ENCODE measurements at places on chromosomes 2 and 18.

DNA sequence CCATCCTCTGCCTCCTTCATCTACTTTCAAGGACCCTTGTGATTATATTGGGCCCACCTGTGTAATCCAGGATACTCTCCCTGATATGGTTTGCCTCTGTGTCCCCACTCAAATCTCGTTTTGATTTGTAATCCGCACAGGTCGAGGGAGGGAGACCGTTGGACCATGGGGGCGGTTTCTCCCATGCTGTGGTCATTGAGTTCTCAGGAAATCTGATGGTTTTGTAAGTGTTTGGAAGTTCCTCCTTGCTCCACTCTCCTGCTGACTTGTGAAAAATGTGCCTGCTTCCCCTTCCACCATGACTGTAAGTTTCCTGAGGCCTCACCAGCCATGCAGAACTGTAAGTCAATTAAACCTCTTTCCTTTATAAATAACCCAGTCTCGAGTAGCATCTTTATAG, 42.0 kb upstream of the EML6 start:
- no peak for DNase-seq

- DNase-seq, result no peak
These were observed 249.8 kb downstream of the NYAP2 start for GRCh38 chr2:225649274-225649673.

DNA sequence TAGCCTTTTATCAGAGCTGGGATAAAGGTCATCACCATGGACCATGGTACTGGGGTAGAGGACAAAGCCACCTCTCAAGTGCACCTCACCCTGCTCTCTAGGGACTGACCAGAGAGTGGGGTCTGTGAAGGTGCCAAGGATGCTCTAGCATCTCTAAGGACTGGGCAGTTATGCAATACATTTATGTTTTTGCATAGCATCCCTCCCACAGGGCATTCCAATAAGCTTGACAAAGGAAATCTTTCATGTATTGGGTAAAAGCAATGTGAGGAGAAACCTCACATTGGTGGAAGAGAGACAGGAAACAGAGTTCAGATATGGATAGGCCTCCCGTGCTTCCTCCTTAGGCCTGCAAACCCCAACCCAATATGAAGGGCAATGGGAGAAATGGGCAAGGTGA, 31.6 kb downstream of the STK39 start:
- no peak for DNase-seq

DNA sequence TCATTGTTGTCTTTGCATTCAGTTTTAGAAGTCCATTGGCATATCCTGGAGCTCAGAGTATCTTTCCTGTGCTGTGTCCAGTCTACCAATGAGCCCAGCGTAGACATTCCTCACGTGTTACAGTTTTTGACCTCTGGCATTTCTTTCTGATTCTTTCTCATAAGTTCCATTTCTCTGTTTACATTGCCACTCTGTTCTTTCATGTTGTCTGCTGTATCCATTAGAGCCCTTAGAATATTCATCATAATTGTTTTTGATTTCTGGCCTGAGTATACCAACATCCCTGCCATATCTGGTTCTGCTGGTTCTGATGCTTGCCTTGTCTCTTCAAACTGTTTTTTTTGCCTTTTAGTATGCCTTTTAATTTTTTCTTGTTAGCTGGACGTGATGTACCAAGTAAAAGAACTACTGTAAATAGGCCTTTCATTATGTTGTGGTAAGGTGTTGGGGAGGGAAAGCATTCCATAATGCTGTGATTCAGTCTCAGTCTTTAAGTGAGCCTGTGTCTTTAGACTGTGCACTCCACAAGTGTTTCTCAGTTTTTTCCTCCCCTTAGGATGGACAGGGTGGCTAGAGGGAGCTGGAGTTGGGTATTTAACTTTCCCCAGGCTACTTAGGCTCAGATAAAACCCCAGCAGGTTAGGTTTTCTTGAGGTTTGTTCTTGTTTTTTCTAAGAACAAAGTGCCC, 35.6 kb downstream of the CEP192 start:
- no peak for DNase-seq

GRCh38 chr18:39976771-39977170, 1978.3 kb upstream of the PIK3C3 start:
- no peak for DNase-seq

- DNase-seq, result no peak
These were observed 48.5 kb upstream of the DOCK10 start for GRCh38 chr2:225090746-225091145.

GRCh38 chr2:69615078-69615625, 28.4 kb downstream of the AAK1 start:
- no peak for DNase-seq

DNA sequence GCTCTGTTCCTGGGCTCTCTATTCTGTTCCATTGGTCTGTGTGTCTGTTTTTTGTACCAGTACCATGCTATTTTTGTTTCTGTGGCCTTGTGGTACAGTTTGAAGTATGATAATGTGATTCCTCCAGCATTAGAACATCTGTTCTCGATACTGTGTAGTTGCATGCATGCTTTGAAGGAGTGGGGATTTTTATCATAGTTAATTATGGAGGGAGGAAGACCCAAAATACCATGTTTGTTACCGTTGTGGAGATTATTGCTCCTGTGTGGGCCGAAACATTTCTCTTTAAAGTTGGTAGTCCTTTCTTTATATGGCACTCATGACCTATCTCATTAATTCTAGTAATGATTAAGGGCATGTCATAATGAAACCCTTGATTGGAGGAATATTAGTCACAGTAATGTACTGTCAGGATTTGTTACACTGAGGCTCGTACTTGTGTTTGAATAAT, 87.6 kb downstream of the TTC27 start:
- DNase-seq, result no peak

DNA sequence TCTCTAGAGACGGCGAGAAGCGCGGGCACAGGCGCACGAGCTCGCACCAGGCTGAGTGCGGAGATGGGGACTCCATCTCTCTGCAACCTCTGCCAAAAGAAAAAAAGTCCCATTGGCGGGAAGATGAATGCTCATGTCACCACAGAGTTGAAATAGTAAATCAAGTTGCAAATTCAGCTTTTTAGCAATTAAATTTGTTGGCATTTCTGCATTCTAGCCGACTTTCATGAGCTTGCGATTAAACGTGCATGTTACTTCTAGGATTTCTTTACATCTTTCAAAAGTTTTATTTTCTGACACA, 588 bp downstream of the CHAC2 start:
- peak; percentile 44 for DNase-seq

DNA sequence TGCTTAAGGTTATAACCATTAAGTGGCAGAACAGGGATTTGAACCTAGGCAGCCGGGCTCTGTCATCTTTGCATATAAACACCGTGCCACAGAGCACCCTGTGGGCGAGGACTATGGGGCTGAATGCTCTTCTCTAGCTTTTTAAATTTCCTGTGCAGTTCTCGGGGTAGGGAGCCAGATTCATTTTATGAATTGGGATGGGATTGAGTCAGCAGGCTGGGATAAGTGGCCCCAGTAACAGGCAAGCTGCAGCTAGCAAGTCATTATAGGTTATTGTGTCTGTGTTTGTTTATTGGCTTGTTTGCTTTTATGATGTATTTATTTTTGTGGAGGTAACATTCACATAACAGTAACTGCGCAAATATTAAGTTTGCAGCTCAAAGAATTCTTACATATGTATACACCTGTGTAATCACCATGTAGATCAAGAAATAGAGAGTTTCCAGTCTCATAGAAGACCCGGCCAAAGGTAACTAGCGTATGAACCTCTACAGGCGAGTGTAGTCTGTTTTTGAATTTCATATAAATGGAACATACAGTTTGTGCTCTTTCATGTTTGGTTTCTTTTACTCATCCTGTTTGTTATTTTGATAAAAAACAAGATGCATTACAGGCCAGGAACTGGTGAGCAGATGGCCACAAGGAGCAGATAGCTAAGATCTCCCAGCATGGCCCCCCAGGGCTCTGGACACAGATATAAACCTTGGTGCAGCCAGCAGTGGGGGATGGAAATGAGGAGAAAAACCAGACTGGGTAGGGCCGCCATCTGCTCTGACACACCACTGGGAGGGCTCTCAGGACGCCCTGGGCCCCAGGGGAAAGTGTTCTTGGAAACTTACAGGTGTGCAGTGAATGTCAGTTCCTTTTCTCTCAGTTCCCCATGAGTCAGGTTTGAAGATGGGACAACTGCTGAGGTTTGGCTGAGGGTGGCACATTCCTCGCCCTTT, 49.2 kb upstream of the GPR155 start:
- DNase-seq, result no peak

- no peak for DNase-seq
These were observed 60.1 kb downstream of the FMNL2 start for GRCh38 chr2:152395103-152395502.

GRCh38 chr2:226116346-226116745, 683.3 kb downstream of the IRS1 start:
- no peak for DNase-seq

DNA sequence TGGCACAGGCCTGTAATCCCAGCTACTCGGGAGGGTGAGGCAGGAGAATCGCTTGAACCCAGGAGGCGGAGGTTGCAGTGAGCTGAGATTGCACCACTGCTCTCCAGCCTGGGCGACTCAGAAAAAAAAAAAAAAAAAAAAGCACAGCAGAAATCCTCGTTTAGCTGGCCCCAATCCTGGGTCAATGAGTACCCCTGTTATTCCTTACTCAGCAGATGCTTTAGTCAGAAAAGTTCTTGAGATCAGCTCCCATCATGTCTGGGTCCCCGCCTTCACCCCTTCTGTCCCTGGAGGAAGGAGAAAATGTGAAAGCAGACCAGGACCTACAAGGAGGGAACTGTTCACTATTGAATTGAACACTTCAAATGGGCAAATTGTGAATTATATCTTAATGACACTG, 16.4 kb upstream of the KCNG3 start:
- DNase-seq, result no peak

DNA sequence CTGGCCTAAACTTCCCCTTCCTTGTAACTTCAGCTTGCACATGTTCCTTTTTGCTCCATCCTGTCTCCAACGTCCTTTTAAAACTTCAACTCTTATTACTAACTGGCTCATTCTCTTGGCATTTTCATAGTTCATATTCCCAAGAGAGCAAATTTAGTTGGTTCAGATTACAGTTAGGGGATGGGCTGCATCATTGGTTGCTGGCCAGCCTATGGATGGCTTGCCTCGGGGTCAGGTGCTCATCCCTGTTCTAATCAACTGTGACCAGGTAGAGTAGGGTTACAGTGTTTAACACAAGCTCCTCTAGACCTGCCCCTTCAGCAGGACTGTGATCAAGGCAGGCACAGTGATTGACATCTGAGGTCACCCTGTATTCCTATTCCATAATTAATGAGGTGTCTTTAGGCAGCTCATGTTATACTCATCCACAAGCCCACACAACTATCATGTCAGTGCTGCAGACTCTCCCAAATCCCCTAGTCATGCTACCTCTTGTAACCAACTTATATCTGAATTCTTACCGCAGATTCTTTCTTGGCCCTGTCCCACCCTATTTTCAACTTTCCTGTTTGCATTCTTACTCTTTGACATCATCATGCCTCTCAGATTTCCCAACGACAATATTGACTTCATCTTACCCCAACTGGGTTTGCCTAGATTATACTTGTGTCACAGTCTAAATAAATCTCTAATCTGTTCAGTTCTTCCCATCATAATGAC, 293.3 kb downstream of the MTX2 start:
- DNase-seq, result no peak

GRCh38 chr2:233486778-233487552, 79.6 kb downstream of the USP40 start:
- no peak for DNase-seq

DNA sequence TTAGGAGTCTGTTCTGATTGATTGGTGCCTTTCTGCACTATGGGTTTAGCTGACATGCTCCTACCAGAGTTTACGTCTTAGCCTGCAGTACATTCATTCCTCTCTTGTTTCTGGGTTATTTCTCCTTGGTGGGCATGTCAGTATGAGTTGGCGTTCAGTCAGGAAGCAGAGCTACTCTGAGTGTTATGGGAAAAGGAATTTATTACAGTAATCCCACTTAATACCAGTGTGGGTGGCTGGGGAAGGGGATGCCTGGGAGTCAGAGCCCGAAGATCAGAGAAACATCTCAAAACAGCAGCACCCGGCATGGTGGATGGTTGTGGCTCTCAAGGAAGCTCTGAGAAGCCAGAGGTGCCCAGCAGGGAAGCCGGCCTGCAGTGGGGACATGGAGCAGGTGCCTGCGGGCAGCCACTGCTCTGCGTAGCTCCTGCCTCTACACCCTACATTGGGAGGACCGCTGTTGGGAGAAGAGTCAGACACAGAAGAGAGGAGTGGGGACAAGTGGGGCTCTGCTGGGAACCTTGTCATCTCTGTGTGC, 48.9 kb downstream of the RAB31 start:
- DNase-seq, result no peak

DNA sequence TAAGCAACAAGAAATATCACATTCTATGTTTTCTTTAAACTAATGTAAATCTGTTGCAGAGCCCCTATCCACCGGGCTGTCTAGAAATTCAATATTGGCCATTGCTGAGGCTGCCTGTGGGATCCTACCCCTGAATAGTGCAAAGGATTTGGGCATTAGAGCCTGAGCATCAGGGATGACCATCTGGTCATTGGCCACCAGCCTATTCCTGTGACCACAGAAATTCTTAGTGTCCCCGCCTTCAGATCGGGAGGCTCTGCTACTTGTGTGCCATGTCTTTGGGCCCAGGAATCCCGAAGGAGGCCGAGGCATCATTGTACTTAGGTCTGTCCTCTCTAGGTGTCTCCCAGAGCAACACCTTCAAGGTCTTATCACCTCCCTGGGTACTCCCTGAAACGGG, 73.8 kb downstream of the HRH4 start:
- no peak for DNase-seq

GRCh38 chr2:20180676-20181648, 44.0 kb downstream of the SDC1 start:
- DNase-seq, result no peak

DNA sequence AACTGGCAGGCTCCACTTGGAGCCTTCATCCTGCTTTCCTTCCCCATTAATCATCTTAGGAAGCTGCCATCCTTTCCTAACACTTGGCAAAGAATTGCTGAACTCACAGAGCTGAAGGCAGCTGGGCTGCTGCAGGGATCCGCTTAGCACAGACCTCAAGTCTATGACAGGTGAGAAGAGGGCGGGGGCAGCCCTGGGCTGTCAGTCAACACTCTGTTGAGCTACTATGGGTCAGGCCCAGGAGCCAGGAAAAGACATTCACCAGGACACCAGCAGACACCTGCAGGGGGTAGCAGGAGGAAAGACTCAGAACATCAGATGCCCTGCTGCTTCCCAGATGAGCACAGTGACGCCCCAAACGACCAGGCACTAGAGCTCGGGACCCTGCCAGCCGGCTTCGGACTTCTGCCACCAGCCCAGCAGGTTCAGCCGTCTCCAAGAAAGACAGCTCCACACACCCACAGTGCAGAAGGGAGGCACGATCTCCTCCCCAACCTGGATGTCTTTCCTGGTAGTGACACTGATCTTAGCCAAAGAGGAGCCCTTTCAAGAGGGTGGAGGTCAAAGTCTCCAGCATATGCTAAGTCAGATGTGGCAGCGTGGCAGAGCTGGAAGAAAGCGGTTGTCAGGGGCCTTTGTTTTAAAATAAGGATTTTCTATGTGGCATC, 55.2 kb downstream of the SNORC start:
- no peak for DNase-seq

- DNase-seq, result peak; percentile 39
These were observed 2.9 kb upstream of the EPAS1 start for GRCh38 chr2:46294176-46294836.

- no peak for DNase-seq
These were observed 14.8 kb downstream of the WDFY1 start for GRCh38 chr2:223930103-223930976.

GRCh38 chr2:177484180-177484795, 91.7 kb downstream of the AGPS start:
- DNase-seq, result no peak

Measured in nephron progenitor cell (in vitro differentiated cells).